Lung (tissue), 17 donors: ENCODE measurements at places on chromosomes 4 and X.

- no peak overlapping the region for H3K4me3 ChIP-seq
- DNase-seq: no peak
- no peaks in the 10 kb centered on the region for H3K36me3 ChIP-seq
- no peaks in the 10 kb centered on the region for H3K4me1 ChIP-seq
Observed at GRCh38 chrX:66126662-66127061, 37.4 kb upstream of the HEPH start.

DNA sequence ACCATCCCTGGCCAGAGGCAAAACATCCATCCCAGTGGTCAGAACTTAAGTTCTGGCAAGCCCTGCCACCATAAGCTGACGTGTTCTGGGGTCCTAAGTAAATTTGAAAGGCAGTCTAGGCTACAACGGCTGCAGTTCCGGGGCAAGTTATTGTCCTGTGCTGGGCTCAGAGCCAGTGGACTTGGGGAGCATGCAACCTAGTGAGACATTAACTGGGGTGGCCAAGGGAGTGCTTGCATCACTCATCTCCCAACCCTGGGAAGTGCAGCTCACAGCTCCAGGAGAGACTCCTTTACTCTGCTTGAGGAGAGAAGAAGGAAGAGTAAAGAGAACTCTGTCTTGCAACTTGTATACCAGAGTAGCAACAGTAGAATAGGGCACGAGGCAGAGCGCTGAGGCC, 425.4 kb upstream of the PITX2 start:
- H3K4me3 ChIP-seq: no peak overlapping the region
- no peaks in the 10 kb centered on the region for H3K27me3 ChIP-seq
- no peaks in the 10 kb centered on the region for H3K4me1 ChIP-seq
- H3K36me3 ChIP-seq: no peaks in the 10 kb centered on the region
- H3K27ac ChIP-seq: no peak overlapping the region
- DNase-seq: no peak

- DNase-seq: no peak
- no peaks in the 10 kb centered on the region for H3K4me1 ChIP-seq
Observed at GRCh38 chrX:49101629-49101984, 21.9 kb upstream of the WDR45 start.

- no peak overlapping the region for H3K27ac ChIP-seq
- DNase-seq: peak; percentile 98
Observed at GRCh38 chr4:53576676-53577372, 14.5 kb downstream of the LNX1 start.

GRCh38 chr4:56434599-56435139, 746 bp downstream of the PPAT start:
- no peaks in the 10 kb centered on the region for H3K36me3 ChIP-seq
- peak overlapping the region; percentile 83 for H3K4me3 ChIP-seq
- peak overlapping the region; percentile 74 for H3K27ac ChIP-seq
